ENCODE measurements at places on chromosomes 16 and 17.

DNA sequence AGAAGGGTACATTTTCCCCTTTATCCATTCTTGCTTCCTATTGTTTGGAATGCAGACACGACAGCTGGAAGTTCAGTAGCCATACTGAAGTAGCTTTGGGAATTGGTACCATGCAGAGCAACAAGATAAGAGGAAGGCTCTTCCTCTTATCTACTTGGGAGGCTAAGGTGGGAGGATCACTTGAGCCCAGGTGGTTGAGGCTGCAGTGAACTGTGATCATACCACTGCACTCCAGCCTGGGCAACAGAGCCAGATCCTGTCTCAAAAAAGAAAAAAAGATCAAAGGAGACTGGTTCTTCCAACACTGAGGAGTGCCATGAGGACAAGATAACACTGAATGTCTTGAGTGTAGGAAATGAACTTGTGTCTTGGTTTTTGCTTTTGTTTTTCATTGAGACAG lies 16.0 kb upstream of the RANGRF start:
- DNase-seq: no peak

DNA sequence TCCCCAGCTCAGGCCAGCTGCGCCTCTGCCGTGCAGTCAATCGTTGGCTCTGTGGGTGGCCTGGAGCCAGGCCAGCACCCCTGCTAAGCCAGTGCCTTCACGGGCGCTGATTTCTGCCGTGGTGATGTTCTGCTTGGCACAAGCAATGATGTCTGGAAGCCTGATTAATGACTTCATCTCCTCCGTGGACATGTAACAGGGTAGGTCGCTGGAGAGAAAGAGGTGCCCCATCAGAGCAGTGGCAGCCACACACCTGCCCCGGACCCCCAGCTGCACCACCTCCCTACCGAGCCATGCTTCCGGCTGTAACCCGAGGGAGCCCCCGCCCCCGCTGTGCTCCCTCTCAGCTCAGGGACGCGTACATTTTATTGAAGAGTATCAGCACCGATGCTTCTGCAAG lies 1.9 kb downstream of the ARL16 start:
- no peak for DNase-seq

GRCh38 chr17:34892461-34893249 lies 68.6 kb downstream of the CCT6B start:
- DNase-seq: no peak

- peak; percentile 63 for DNase-seq
Observed at GRCh38 chr17:72421128-72422092, 300.6 kb downstream of the SOX9 start.

DNA sequence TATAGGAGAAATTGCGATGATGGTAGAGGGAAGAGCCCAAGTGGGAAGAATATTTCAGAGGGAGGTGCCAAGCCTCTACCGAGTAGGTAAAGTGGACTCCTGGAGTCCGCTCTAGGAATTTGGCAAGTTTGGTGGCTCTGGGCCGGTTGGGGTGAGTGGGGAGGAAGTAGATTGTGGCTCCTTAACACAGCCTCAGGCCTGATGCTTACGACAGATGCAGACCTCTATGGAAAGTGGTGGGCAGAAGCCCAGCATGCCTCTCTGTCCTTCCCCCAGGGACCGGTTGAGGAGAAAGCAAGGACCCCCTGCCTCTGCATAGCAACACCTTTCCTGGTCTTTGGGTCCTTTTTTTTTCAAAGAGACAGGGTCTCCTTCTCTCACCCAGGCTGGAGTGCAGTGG lies 55.9 kb upstream of the SIAH1 start:
- no peak for DNase-seq

GRCh38 chr16:81639348-81639747 lies 139.7 kb upstream of the PLCG2 start:
- no peak for DNase-seq

- DNase-seq: no peak
Observed at GRCh38 chr17:17314501-17315071, 11.4 kb downstream of the NT5M start.

GRCh38 chr17:73316919-73317505 lies 5.2 kb upstream of the CDC42EP4 start:
- no peak for DNase-seq

GRCh38 chr16:86042393-86042792 lies 143.4 kb downstream of the IRF8 start:
- no peak for DNase-seq

- no peak for DNase-seq
Observed at GRCh38 chr16:83113317-83113716, 486.5 kb downstream of the CDH13 start.

DNA sequence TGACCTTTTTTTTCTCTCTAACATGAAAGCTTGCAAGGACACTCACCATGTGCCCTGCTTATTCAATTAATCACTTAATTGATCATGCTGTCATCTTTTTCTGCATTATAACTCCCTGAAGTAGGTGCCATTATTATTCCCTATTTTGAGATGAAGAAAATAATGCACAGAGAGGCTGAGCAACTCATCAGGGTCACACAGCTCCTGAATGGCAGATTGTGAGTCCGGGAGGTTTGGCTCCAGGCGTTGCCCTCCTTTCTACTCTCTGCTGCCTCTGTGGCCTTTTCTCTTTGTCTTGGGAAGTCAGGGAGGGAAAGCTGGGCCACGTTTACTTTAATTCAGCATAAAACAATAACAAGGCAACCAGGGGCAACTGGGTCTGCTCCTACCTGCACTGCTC lies 17.2 kb upstream of the N4BP1 start:
- no peak for DNase-seq

GRCh38 chr16:25916037-25916436 lies 224.3 kb downstream of the HS3ST4 start:
- no peak for DNase-seq

DNA sequence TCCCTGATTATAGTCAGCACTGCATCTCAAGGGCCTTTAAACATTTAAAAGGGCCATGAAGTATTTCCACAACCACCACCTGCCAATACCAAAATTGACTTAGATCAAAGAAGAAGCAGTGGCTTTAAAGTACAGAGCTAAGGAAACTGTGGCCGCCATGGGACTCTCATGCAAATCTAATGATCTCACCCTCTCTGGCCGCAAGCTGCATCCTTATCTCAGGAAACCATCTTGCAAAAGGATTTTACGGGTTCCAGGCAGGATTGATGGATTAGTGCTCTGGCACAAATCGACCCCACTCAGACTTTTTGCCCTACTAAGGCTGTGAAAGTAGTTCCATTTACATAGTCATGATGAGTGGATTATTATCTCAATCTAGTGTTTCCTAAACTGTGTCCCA lies 22.6 kb downstream of the CDRT4 start:
- no peak for DNase-seq

- no peak for DNase-seq
Observed at GRCh38 chr17:43427362-43428043, 28.7 kb downstream of the ARL4D start.

GRCh38 chr17:83064732-83065659 lies 14.4 kb upstream of the METRNL start:
- no peak for DNase-seq

DNA sequence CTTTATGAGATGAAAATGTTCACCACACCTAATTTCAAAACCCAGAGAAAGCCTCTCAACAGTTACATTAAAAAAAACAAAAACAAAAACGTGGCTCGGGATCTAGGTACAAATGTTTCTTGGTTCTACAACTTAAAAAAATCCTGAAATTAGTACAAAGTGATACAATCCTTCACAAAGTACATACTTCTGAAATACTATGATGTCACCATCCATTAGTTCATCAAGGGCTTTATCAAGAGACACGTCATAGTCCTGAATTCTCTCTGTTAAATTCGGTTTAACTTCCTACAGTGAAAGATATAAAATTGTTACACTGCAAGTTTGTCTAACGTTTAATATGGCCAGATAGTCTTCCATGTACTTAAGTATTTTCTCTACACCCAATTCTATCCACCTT lies 18.2 kb downstream of the LITAFD start:
- no peak for DNase-seq

GRCh38 chr17:66717641-66718058 lies 117.3 kb upstream of the CACNG5 start:
- DNase-seq: no peak

GRCh38 chr16:54347961-54348360 lies 61.4 kb upstream of the IRX3 start:
- DNase-seq: no peak

GRCh38 chr17:1758807-1759206 lies 3.1 kb upstream of the SERPINF1 start:
- no peak for DNase-seq

DNA sequence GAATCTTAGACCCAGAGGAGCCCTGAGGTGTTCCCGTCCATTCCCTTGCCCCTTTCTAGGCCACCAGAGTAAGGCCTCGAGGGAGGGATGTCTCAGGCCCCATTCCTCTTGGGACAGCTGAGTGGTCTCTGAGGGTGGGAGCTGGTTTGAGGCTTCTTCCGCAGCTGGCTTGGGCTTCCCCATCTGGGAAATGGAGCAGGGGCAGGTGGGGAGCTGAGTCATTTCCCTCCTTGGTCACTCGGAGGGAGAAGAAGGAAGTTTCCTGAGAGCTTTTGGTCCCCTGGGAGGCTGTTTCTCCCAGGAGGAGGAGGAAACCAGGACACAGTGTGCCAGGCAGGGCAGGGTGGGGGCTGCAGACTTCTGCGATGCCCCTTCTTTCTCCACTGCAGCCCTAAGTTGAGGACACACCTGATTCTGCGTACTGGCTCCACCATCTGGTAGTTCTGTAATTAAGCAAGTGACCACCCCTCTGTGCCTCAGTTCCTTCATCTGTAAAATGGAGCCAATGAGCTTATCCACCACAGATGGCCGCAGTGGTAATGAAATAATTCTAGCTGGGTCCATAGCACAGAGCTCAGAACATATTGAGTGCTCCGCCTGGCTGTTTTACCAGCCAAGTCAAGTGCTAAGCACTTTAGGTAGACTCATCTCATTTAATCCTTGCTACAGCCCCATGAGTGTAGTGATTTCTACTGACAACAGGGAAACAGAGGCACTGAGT lies 1.6 kb upstream of the KCNJ12 start:
- DNase-seq: no peak

GRCh38 chr17:50063561-50064252 lies 7.8 kb downstream of the ITGA3 start:
- DNase-seq: no peak

DNA sequence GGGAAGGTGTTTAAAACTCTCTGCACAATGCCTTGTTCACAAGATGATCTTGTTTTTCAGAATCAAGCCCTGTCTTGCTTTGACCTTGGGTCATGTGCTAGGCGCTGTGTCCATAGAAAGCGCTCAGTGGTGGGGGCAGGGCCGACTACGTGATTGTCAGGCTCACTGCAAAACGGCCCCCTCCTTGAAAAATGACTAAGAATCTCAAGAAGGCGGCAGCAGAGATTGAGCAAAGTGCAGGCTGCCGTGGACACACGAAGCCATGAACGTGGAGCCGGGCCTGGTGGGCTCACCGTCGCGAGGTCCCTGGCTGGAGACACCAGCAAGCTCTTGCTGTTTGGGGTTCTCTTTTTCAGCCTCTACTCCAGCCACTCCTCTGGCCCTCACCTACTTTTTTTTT lies 10.2 kb downstream of the ATP2C2 start:
- no peak for DNase-seq

DNA sequence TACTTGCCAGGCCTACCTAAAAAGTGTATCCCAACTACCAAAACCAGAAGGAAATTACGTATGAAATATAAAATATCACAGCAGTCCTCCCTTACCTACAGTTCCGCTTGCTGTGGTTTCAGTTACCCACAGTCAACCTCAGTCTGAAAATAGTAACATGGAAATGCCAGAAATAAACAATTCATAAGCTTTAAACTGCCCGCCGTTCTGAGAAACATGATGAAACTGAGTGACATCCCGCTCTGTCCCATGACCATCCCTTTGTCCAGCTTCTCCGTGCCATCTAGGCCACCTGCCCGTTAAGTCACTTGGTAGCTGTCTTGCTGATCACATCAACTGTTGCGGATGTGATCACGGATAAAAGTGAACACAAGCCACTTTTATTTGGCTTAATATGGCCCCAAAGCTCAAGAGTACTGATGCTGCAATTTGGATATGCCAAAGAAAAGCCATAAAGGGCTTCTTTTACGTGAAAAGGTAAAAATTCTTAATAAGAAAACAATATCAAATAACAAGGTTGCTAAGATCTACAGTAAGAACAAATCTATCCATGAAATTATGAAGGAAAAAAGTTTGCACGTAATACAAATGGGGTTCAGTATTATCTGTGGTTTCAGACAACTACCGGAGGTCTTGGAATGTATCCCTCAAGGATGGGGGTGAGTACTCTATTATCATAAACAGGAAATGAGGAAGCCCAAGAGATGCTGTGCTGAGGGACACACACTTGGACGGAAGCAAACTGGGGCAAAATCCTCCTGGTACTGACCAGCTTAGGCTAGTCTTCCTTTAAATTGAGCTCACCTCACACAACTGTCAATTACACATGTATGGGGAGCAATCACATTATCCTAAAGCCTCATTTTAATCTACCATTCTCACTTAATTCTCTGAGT lies 8.2 kb downstream of the USP22 start:
- DNase-seq: no peak

- no peak for DNase-seq
Observed at GRCh38 chr16:85508993-85509392, 104.1 kb upstream of the GSE1 start.

DNA sequence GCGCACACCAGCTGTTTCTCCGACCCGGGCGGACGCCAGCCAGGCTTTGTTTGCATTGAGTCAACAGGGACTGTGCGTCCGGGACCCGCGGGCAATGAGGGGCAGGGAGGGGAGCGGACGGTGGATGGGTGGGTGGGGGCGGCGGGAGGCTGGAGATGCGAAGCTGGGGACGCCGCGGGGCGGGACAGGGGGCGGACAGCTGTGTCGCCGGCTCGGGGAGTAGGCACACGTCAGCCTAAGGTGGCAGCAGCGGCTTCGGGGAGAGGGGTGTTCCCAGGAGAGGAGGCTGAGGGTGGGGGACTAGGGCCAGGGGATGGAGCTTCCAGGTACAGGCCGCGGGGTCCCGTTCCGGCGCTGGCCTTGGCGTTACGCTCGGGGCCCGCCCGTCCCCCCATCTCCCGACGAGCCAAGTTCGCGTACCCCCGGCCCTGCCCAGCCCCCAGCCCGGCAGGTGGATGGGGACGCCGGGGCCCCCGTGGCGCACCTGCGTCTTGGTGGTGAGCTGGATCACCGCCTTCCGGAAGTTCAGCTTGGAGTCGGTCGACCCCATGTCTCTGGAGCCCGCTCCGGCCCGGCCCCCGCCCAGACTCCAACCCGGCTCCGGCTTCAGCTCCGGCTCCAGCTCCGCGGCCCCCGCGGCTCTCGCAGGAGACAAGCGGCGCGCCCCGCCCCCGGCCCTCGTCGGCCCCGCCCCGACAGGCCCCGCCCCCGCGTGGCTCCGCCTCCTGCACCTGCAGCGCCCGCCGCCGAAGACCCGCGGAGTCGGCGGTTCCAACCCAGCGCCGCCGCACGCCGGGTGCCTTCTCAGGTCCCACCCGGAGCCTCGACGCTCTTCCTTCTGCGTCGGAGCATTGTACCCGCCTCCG lies at the start of gene HID1:
Gene HID1, minus strand, starts transcription at position 653 of the 866 bp plus-strand sequence. Its CDS starts 103 bp downstream, at position 550.
- DNase-seq: no peak

GRCh38 chr17:61284174-61284573 lies 115.5 kb upstream of the TBX2 start:
- no peak for DNase-seq

DNA sequence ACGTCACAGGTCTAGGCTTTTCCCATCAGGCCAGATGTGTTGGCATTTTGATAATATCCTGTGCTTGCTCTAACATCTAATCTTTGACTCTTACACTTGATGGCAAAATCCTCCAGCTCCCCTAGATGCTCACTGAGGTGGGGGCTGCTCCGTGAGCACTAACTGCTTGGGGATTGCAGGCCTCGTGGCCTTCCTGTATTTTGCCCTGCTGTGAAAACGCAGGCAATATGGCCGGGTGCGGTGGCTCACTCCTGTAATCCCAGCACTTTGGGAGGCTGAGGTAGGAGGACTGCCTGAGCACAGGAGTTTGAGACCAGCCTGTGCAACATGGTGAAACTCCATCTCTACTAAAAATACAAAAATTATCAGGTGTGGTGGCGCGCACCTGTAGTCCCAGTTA lies 9.7 kb upstream of the MLKL start:
- DNase-seq: no peak

Data from smooth muscle cell of the brain vasculature (primary cell).